ENCODE measurements at places on chromosomes 3 and 15.

GRCh38 chr15:62412686-62413085 lies 247.6 kb upstream of the C2CD4B start:
- H3K27ac ChIP-seq = no peak overlapping the region
- H3K27me3 ChIP-seq = peaks cover 3% of the 10 kb centered on the region
- no peaks in the 10 kb centered on the region for H3K4me1 ChIP-seq
- H3K4me3 ChIP-seq = no peak overlapping the region
- DNase-seq = no peak

DNA sequence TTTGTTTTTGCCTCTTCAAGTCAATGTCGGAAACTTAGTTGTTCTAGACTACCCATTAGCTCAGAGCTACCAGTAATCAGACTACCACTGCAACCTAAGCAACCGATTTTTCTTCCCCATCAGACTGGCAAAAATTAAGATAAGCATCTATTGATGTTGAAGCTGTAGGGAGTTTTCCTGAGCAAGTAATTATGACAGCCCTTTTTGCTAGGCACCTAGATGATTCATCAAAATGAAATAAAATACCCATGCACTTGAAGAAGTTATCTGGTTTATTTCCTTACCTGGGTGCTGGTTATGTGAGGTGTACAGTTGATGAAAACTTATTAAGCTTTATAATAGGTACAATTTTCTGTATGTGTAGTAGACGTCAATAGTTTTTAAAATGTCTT lies 554 bp upstream of the COMMD4 start:
- H3K27ac ChIP-seq = no peak overlapping the region
- peaks cover 7% of the 10 kb centered on the region for H3K36me3 ChIP-seq
- H3K4me1 ChIP-seq = peaks cover 26% of the 10 kb centered on the region
- no peak for DNase-seq
- peaks cover 3% of the 10 kb centered on the region for H3K27me3 ChIP-seq

GRCh38 chr15:55802600-55803376 lies 59.8 kb upstream of the PRTG start:
- no peak overlapping the region for H3K4me3 ChIP-seq
- H3K36me3 ChIP-seq = no peaks in the 10 kb centered on the region
- no peaks in the 10 kb centered on the region for H3K4me1 ChIP-seq
- H3K27me3 ChIP-seq = peaks cover 14% of the 10 kb centered on the region
- no peak overlapping the region for H3K27ac ChIP-seq

- peaks cover 75% of the 10 kb centered on the region for H3K27me3 ChIP-seq
- peak overlapping the region; percentile 7 for H3K27ac ChIP-seq
- H3K4me1 ChIP-seq = peaks cover 37% of the 10 kb centered on the region
- H3K4me3 ChIP-seq = peak overlapping the region; percentile 21
- DNase-seq = no peak
- H3K36me3 ChIP-seq = peaks cover 9% of the 10 kb centered on the region
Observed at GRCh38 chr15:70475407-70475781, 288.0 kb downstream of the UACA start.

DNA sequence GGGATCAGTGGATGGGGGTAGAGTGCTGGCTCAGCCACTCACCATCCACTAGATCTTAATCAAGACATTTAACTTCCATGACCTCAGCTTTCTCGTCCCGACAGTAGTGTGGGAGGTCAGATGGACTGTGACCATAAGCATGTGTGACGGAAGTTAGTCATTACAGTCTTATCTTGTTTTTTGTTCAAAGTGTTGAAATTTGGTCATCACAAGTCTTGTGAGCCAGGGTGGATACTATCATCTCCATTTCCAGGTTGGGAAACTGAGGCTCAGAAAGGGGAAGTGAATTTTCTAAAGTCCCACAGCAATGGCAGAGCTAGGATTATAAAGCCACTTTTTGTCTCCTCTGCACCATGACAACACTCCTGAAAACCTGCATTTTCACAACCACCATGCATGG lies 32.0 kb upstream of the ITGA11 start:
- H3K27me3 ChIP-seq = peaks cover 19% of the 10 kb centered on the region
- H3K27ac ChIP-seq = no peak overlapping the region
- no peak for DNase-seq
- H3K4me3 ChIP-seq = no peak overlapping the region

GRCh38 chr3:7437231-7437630 lies 576.3 kb downstream of the GRM7 start:
- no peak for DNase-seq
- H3K36me3 ChIP-seq = no peaks in the 10 kb centered on the region
- no peak overlapping the region for H3K4me3 ChIP-seq
- no peaks in the 10 kb centered on the region for H3K27me3 ChIP-seq
- no peaks in the 10 kb centered on the region for H3K4me1 ChIP-seq

- H3K4me3 ChIP-seq = no peak overlapping the region
- H3K4me1 ChIP-seq = no peaks in the 10 kb centered on the region
- no peak overlapping the region for H3K27ac ChIP-seq
- DNase-seq = no peak
Observed at GRCh38 chr15:32933236-32933635, 215.4 kb downstream of the GREM1 start.

GRCh38 chr3:120172070-120172469 lies 77.8 kb upstream of the GSK3B start:
- H3K4me1 ChIP-seq = no peaks in the 10 kb centered on the region
- DNase-seq = no peak
- H3K27ac ChIP-seq = no peak overlapping the region
- H3K36me3 ChIP-seq = no peaks in the 10 kb centered on the region
- no peak overlapping the region for H3K4me3 ChIP-seq

GRCh38 chr15:42723068-42723467 lies 13.9 kb downstream of the CDAN1 start:
- H3K27me3 ChIP-seq = no peaks in the 10 kb centered on the region
- H3K36me3 ChIP-seq = peaks cover 45% of the 10 kb centered on the region
- no peak overlapping the region for H3K4me3 ChIP-seq
- DNase-seq = no peak

DNA sequence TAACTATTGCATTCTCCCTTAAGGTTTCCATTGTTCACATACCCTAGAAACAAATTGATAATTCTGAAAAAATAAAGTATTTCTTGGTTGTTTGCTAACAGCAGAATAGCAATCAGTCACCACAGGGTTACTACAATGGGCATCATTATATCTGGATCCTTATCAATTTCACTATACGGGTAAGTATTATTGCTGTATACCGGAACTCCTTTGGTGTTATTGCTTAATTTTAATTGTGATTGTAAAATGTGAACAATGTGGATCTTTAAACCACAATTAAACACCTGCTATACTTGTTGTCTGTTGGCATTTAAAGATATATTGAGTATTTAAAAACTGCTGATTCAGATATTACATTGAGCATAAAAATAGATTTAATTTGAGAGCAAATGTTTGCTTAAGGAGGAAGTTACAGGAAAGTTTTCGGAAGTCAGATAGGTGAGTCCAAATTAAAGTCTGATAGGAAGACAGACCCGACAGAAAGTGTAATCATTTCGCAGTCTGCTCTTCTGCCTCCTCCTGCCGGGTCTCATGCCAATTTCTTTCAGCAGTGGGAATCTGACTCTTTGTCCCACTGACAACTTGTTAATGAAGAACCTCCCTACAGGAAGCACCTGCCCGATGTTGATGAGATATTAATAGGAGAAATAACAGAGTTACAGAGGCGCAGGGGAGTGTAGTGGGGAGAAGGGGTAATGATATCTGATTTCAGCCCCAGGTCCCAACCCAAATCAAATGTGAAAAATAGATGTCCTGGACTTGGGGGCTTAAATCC lies 169.7 kb upstream of the TBC1D5 start:
- H3K4me1 ChIP-seq = no peaks in the 10 kb centered on the region
- DNase-seq = no peak
- no peak overlapping the region for H3K27ac ChIP-seq
- H3K4me3 ChIP-seq = no peak overlapping the region
- peaks cover 11% of the 10 kb centered on the region for H3K27me3 ChIP-seq
- H3K36me3 ChIP-seq = no peaks in the 10 kb centered on the region

GRCh38 chr3:15148614-15149013 lies 49.7 kb upstream of the RBSN start:
- DNase-seq = no peak
- H3K4me3 ChIP-seq = no peak overlapping the region
- peaks cover 7% of the 10 kb centered on the region for H3K4me1 ChIP-seq
- peaks cover 40% of the 10 kb centered on the region for H3K27me3 ChIP-seq
- H3K27ac ChIP-seq = no peak overlapping the region
- no peaks in the 10 kb centered on the region for H3K36me3 ChIP-seq

DNA sequence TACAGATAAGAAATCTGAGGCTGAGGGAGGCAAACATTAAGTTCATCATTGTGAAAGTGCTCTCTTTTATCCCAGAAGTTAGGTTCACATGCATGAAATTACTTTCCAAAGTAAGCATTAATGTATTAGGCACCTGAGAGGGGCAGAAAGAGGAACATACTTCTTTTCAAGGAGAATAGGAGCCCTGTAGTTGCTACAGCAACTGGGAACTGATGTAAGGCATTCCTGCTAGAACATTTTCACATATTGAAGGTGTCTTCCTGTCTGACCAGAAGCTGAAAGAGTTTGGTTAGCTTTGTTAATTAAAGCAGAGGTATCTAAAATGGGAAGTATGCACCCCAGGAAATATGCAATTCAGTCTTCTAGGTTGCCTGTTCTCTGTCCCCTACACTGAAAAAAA lies 65.5 kb upstream of the ZBTB20 start:
- no peak for DNase-seq
- H3K27ac ChIP-seq = no peak overlapping the region
- H3K36me3 ChIP-seq = no peaks in the 10 kb centered on the region
- H3K27me3 ChIP-seq = no peaks in the 10 kb centered on the region
- no peak overlapping the region for H3K4me3 ChIP-seq

GRCh38 chr3:141275032-141275422 lies 43.4 kb downstream of the PXYLP1 start:
- H3K36me3 ChIP-seq = peaks cover 14% of the 10 kb centered on the region
- H3K4me1 ChIP-seq = peaks cover 46% of the 10 kb centered on the region
- H3K27ac ChIP-seq = peak overlapping the region; percentile 71
- peak; percentile 51 for DNase-seq
- H3K27me3 ChIP-seq = no peaks in the 10 kb centered on the region

- no peak overlapping the region for H3K4me3 ChIP-seq
- DNase-seq = no peak
- no peaks in the 10 kb centered on the region for H3K27me3 ChIP-seq
- H3K36me3 ChIP-seq = no peaks in the 10 kb centered on the region
- no peaks in the 10 kb centered on the region for H3K4me1 ChIP-seq
Observed at GRCh38 chr3:60998858-60999257, 252.4 kb downstream of the FHIT start.

GRCh38 chr15:58731756-58732535 lies 17.6 kb downstream of the ADAM10 start:
- H3K27ac ChIP-seq = no peak overlapping the region
- no peak overlapping the region for H3K4me3 ChIP-seq
- H3K4me1 ChIP-seq = peaks cover 27% of the 10 kb centered on the region
- no peaks in the 10 kb centered on the region for H3K27me3 ChIP-seq
- no peak for DNase-seq

GRCh38 chr3:25094932-25095685 lies 333.0 kb upstream of the RARB start:
- H3K4me1 ChIP-seq = no peaks in the 10 kb centered on the region
- no peak overlapping the region for H3K27ac ChIP-seq
- H3K27me3 ChIP-seq = no peaks in the 10 kb centered on the region
- DNase-seq = no peak

GRCh38 chr3:170046269-170047132 lies 8.7 kb downstream of the GPR160 start:
- peaks cover 20% of the 10 kb centered on the region for H3K4me1 ChIP-seq
- DNase-seq = no peak
- peaks cover 3% of the 10 kb centered on the region for H3K36me3 ChIP-seq
- H3K27me3 ChIP-seq = no peaks in the 10 kb centered on the region

- no peaks in the 10 kb centered on the region for H3K36me3 ChIP-seq
- H3K4me1 ChIP-seq = no peaks in the 10 kb centered on the region
- no peak for DNase-seq
- peaks cover 3% of the 10 kb centered on the region for H3K27me3 ChIP-seq
- no peak overlapping the region for H3K4me3 ChIP-seq
Observed at GRCh38 chr15:93428807-93429351, 339.9 kb upstream of the RGMA start.

DNA sequence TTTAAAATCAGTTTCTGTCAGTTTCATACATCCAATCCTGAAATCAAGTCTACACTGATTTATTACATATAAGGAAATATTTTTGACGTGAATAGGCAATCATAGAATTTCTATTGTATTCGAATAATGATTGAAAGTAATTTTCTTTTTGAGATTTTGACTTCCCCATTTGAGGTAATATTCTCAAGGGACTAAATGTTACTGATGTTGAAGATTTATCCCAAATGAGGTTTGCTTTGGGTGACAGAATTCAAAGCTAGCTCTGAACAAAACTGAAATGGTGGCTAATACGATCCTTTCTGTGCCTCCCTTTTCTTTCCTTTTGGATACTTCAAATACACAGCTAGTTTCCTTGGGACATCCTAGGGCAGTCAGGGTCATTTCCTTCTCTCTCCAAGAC lies 12.9 kb upstream of the CNBP start:
- H3K36me3 ChIP-seq = no peaks in the 10 kb centered on the region
- no peak overlapping the region for H3K4me3 ChIP-seq
- H3K4me1 ChIP-seq = peaks cover 18% of the 10 kb centered on the region

DNA sequence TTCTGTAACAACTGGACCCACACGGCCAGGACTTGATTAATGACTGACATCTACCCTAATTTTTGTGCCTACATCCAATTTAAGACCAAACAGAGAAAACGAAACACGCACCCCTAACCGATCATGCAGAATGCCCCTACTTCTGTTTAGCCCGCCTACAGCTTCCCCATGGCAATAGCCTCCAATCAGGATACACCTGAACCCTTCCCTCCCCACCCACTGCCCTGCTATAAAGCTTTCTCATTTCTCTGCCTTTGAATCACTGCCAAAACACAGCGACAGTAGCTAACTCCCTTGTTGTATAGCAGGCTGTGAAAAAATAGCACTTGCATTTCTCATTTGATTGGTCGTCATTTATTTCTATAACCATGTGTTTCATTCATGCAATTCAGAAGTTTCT lies 45.2 kb upstream of the DPPA4 start:
- H3K36me3 ChIP-seq = no peaks in the 10 kb centered on the region
- no peaks in the 10 kb centered on the region for H3K27me3 ChIP-seq
- no peak overlapping the region for H3K27ac ChIP-seq

DNA sequence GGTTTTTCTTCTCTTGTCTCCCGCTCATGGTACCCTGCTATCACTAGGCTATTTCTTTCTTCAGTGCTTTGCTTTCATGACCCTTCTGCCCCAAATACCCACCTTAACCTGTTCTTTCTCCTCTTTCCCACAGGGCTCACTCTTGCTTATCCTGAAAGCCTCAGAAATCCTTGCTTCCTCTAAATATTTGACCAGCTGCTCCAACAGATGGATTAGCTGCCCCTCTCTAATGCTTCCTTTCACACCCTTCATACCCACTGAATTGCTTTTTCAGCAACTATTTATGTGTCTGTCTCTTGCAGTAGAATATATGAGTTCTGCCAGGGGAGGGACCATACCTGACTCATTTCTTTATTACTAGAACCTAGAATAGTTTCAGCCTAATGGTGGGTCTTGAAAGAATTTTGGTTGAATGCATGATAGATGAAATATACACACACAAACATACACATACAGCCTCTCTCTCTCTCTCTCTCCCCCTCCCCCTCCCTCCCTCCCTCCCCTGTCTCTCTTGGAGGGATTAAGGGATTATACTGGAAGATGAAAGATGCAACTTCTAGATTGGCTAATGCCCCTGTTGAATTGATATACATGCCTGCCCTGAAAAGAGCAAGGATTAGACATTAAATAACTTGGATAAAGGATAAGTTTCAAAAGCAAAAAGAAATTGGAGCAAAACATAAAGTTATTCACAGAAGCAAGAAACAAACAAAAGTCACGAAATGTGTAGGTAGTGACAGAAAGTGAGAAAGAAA lies 95.0 kb upstream of the GADL1 start:
- H3K4me3 ChIP-seq = no peak overlapping the region
- DNase-seq = no peak
- no peaks in the 10 kb centered on the region for H3K36me3 ChIP-seq
- H3K4me1 ChIP-seq = no peaks in the 10 kb centered on the region
- peaks cover 13% of the 10 kb centered on the region for H3K27me3 ChIP-seq
